ENCODE measurements at places on chromosomes 1 and 21.

DNA sequence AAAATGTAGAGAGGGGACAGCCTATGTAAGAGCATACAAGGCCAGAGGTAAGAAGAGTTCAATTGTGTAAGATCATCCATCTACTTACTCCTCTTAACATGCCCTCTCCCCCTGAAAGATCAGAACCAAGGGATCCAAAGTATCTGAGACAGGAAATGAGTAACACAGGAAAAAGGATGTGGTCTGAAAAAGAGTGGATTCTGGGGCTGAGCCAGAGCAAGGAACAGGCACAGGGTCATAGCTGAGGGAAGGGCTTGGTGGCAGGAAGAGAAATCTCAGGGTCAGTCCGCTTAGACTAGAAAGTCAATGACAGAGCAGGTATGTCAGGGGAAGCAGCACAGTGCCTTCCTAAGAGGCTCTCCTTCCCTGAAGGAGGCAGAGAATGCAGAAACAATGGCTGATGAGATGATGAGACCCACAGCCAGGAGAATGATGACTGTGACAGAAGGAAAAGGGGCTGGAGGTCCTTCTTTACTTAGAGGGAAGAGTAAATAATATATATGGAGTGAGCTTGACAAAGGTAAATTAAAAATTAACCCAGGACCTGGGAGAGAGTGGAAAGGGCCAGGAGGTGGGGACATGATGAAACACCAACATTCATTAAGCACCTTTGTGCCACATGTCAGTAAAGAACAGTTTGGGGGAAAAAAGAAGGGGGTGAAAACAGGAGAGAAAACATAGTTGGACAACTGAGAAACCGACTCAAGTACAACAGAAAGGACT, 26.2 kb upstream of the A3GALT2 start:
- no peak for DNase-seq

DNA sequence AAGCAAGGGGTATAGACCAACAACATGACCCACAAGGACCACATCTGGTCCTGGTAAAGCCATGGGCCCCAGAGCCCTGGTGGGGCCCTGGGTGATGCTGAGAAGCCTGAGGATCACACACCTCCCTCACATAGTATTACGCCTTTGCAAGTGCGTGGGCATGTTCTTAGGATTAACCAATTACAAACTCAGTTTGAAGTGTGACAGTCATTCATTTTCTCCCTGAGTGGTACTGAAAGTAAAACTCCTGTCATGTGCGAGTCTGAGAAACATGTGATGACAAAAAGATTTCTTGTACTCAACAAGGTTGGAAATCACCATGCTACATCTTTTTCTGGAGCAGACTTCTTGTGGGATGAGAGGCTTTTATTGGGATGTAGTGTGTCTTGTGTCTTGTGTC, 315.3 kb upstream of the DUSP10 start:
- no peak for DNase-seq

GRCh38 chr1:116360429-116361173, 12.4 kb upstream of the ATP1A1 start:
- DNase-seq: no peak

DNA sequence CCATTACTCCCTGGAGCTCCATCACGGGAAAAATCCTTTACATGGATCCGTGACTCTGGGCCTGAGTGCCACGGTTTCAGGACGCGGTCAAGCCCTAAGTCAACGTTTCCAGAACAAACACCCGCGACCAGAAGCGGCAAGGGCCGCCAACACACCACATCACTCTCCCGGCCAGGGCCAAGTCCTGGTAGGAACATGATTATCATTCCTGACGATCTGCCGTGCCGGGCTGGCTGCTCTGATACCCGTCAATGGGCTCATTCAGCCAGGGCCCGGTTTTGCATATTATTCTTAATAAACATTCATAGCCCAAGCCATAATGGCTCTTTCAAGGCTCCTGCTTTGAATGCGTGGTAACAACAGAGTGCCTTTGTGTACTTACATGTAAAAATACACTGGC, 44.6 kb upstream of the SIM2 start:
- DNase-seq: no peak

DNA sequence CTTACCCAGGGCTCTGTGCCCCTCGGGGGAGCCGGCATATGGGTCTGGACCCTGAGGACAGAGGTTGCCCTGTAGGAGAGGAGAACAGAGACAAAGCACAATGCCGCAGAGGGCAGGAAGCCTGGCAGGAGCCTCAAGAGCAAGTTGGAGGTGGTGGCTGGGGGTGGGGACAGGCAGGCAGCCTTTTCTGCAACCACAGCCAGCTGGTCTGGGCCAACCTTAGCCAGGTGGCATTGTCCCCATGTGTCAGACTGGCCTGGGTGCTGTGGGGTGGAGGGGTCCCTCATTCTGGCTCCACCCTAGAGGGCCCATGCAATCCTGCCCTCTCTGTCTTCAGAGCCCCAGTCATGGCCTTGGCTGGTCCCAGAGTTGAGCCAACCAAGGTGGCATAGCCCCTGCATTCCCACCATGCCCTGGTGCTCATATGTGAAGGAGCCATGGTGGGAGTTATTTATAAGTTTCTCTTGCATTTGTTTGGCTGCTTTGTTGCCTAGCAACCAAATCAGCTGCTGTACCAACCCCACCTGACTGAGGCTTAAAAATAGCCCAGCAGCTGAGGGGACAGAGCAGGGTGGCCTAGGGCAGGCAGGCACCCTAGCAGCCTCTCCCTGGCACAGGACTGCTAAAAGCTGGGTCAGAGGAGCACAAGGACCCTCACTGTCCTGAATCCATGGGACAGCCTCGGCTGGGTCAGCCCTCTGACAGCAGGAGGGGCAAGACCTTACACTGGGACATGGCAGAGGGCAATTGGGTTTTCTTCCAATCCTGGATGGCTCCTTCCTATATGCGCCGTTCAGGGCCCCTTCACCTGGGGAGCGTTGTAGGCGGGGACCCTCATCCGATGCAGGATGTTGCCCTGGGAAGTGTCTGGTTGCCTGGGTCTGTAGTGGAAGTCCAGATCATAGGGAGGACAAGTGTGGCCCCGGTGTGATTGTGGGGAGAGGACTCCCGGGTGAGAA, 19.5 kb downstream of the MAP7D1 start:
- no peak for DNase-seq

GRCh38 chr1:183871142-183871541, 66.2 kb downstream of the RGL1 start:
- no peak for DNase-seq

DNA sequence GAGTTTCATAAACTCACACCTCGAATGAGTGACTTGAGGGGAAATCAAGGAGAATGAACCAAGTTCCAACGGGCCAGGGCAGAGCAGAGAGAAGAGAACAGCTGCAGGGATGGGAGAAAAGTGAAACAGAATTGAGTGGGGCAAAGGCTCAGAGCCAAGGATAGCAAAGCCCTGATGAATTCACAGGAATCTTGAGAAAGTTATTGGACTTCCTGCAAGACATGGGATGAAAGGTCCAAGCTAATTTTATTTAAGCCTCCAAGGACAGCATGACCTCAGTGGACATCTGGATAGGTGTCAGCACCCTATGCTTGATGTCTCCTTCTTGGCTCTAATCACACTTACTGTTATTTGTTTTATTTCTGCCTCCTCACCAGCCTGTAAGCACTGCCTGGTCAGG, 43.0 kb upstream of the RAVER2 start:
- DNase-seq: no peak

- DNase-seq: no peak
Measured at GRCh38 chr1:39649636-39650185, 10.3 kb upstream of the HEYL start.

- no peak for DNase-seq
Measured at GRCh38 chr1:212578041-212578440, 30.5 kb upstream of the ATF3 start.

- no peak for DNase-seq
Measured at GRCh38 chr1:34009340-34009985, 145.6 kb downstream of the HMGB4 start.

- no peak for DNase-seq
Measured at GRCh38 chr21:15243406-15243805, 178.6 kb upstream of the NRIP1 start.

- DNase-seq: no peak
Measured at GRCh38 chr1:42163536-42164503, 725 bp downstream of the GUCA2A start.

DNA sequence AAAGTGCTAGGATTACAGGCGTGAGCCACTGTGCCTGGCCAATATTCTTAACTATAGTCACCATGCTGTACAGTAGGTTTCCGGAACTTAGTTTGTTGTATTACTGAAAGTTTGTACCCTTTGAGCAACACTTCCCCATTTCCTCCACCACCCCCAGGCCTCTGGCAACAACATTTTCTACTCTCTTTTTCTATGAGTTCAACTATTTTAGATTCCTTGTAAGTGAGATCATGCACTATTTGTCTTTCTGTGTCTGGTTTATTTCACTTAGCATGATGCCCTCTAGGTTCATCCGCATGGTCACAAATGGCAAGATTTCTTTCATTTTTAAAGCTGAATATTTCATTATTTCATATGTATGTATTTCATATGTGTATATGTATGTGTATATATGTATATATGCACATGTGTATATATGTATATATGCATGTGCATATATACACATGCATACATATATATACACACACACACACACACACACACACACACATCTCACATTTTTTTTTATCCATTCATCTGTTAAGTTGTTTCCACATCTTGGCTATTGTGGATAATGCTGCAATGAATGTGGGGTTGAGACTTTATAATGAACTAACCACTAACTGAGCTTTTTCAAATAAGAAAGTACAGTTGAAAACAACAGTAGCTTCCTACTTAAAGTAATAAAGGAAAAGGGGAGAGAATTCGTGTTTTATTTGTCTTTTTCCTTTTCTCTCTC, 256.8 kb upstream of the C1orf105 start:
- DNase-seq: no peak

DNA sequence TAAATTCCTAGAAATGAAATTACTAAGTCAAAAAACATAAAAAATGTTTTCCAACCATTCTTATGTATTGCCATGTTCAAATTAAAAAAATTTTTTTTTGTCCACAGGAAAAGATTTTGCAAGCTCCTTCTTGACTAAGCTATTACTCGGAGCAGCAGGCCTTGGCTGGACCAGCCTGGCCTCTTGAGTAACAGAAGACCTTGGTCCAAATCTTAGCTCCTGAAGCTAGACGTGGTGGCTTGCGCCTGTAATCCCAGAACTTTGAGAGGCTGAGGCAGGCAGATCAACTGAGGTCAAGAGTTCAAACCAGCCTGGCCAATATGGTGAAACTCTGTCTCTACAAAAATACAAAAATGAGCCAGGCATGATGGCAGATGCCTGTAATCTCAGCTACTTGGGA, 77.6 kb downstream of the CLSTN1 start:
- DNase-seq: no peak

Data from KG1 (cell line).